Stimulated activated CD4-positive, alpha-beta T cell treated with anti-CD3 and anti-CD28 coated beads, Interleukin-2, amount 100 ng/mL, for 4 hours (primary cell): ENCODE measurements at places on chromosomes 13 and 19.
A peak's percentile ranks its signal among the peaks of the same experiment; 100 is the strongest.

DNA sequence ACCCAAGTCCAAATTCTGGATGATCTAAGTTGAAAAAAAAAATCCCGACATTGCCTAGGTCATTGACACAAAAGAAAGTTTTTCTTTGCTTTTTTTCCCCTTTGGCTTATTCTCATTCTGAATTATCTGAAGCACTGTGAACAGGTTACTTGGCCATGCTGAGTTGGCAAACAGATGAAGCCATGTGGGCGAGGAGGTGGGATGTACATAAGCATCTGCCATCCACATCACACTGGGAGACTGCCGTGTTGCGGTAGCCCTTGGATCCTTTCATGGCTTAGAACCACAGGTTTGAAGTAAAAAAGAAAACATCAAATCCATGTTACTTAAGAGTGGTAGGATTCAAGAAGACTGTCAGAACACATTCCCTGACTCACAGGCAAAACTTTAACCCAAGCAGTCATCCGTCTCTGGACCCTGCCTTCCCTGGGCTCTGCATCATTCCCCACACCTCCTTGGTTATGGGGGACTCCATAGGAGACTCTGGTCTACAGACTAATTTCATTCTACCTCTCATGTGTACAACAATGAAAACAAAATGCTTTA, 242.5 kb upstream of the SERP2 start:
- no peak for DNase-seq

GRCh38 chr19:5011476-5012238, 42.7 kb downstream of the KDM4B start:
- DNase-seq = no peak

GRCh38 chr13:97798171-97798821, 155.2 kb upstream of the IPO5 start:
- DNase-seq = no peak

GRCh38 chr13:99501848-99502301, 603 bp downstream of the TM9SF2 start:
- peak; percentile 11 for DNase-seq

- no peak for DNase-seq
Measured at GRCh38 chr13:73480779-73481559, 422.2 kb downstream of the KLF5 start.

DNA sequence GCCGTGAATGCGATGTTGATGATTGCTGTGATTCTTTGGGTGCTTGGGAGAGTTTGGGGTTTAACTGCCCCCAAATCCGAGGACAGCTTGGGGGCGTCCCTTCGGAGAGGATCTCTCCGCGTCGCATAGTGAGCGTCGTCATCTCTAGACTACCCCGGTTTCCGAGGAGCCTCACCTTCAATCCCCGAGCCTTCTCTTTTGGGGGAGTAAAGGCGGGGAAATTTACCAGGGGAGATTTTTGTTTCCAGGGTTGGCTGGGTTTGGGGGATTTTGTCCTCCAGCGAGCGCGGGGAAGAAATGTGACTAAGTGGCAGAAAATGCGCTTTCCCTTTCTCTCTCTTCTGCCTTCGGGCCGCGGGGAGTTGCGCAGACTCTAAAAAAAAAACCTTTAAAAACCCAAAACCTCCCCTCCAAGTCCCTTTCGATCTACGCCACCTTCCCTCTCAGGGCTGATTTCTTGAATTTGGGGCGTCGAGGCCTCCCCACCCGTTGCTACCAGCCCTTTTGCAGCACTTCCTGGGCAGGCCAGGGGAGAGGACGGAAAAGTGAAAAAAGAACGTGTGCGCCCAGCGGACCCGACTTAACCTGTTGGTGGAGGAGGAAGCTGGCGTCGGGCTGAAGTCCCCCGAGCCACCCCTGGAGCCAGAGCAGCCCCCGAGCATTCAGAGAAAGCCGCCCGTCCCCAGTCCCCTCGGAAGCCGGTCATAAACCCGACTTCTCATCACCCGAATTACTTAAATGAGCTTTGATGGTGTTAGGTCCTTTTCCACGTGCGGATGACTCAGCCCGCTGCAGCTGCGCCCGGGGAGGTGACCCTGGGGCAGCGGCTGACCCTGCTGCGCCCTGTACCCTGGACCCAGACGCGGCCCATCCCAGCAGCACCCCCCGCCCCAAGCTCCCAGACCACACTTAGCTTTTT, 17.7 kb downstream of the NFIX start:
- DNase-seq = no peak

GRCh38 chr19:46218160-46218559, 11.4 kb upstream of the IGFL1 start:
- DNase-seq = no peak
